Activated CD4-positive, alpha-beta T cell treated with anti-CD3 and anti-CD28 coated beads, Interleukin-2, amount 50 U/mL, for 48 hours (primary cell): ENCODE measurements at places on chromosomes 3 and 15.

DNA sequence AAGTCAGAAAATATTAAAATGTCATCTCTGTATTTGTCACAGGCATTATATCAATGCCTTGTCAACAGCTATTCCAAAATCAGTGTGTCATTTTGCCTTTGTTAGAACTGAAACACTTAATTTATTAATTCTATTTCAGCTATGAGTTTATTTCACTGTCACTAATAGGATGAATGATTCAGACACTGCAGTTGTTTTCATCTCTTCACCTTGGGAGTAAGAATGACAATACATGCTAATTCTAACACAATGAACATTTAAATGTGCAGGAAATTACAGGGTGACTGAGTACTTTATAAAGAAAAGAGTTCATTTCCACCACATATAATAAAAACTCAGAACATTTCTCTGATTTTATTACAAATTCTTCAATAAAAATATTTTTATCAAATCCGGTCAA, 109.7 kb downstream of the P2RY1 start:
- no peak for DNase-seq

DNA sequence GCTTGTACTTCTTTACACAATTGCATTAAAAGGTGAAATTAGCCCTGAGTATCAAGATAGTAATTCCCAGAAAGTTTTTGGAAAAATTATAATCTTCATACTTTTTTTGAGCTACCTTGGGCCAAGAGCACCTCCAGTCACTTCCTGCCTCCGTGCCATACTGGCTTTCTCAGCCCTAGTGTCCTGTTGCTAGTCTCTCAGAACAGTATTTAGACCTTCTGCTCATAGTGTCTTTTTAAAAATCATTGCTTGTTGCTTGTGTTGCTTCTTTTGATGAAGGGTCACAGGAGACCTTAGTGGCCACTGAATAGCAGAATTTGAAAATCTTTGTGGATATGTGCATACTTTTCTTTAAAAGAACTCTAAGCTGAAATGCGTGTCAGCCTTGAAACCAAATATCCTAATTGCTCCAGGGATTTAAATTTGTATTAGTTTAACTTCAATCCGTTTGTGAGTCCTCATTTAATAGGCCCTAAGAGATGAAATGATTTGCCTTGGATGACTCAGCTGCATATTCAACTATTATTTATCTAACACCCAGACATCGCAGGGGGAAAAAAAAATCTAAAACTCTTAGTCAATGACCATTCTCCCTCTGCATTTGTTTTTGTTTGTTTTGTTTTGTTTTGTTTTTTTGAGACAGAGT, 29.1 kb upstream of the LXN start:
- DNase-seq = no peak

DNA sequence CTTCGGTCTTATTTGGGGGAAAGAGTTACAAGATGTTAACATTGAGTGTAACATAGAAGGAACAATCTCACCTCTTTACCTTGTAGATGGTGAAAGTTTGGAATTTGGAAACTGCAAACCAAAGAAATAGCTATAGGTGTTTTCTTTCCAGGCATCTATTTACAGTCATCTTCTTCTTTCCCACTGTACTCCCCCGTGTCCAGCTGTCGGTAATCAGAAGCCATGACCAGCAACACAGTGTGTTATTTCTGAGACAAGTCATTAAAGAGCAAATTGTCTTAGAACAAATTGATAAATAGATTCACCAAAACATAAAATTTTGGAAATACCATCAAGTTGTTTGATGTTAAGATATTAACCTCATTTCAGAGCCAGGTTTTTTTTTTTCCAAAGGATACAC, 590.5 kb upstream of the NAALADL2 start:
- DNase-seq = no peak

- no peak for DNase-seq
Observed at GRCh38 chr3:124831628-124832199, 55.5 kb downstream of the ITGB5 start.

- DNase-seq = no peak
Observed at GRCh38 chr15:73403171-73403570, 34.4 kb upstream of the HCN4 start.

DNA sequence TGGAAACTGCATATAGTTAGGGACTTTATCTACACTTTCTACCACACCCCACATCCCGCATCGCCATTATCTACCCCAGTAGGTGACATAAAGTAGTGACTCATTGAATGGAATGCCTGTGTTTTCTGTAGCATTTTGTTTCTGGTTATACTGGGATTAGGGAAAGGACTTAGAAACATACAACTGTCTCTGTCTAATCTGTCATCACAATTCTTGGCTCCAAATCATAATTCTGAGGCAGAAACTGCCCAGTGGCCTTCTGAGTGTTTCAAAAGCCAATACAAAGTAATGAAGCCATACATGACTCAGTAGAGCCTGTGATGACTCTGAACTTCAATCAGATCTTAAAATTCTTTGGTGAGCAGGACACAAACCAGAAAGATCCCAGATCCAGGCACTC, 115.7 kb upstream of the CHRM5 start:
- DNase-seq = no peak

DNA sequence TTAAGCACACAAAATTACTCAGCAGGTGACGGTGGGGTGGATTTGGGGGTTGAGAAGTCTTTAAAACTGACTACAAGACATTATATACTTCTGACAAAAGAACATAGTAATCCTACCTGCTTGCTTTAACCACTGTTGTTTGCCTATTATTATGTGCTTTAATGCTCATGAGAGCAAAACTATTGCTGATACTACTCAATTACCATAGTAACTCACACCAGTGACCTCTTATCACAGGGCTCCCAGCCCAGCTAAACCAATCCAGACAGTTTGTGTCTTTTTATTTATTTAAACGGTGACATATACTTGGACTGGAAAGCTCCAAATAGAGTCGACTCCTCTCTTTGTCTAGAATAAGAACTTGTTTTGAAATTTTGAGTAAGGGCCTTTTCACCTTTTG, 42.8 kb upstream of the FEZF2 start:
- DNase-seq = no peak

GRCh38 chr3:101043687-101044078, 50.5 kb upstream of the ABI3BP start:
- DNase-seq = no peak

DNA sequence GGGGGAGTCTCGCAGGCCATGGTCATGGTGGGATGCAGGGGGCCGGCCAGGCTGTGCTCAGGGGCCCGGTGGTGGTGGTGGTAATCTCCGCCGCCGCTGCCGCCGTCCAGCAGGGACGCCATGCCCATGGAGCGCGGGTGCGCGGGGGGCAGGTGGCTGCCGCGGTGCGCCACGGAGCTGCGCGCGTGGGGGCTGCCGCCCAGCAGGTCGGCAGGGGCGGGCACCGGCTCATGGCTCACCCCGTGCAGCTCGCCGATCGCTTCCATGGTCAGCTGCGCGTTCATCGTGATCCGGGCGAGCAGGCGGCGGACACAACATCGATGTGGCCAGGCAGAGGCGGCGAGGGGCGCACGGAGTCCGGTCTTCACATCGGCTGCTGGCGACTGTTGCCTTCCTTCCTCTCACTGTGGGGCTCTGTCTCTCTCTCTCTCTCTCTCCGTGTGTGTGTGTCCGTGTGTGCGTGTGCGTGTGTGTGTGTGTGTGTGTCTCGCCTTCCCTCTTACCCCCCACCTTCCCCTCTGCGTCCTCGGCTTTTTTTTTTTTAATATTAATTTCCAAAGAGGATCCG, 451 bp downstream of the ONECUT1 start:
- no peak for DNase-seq

DNA sequence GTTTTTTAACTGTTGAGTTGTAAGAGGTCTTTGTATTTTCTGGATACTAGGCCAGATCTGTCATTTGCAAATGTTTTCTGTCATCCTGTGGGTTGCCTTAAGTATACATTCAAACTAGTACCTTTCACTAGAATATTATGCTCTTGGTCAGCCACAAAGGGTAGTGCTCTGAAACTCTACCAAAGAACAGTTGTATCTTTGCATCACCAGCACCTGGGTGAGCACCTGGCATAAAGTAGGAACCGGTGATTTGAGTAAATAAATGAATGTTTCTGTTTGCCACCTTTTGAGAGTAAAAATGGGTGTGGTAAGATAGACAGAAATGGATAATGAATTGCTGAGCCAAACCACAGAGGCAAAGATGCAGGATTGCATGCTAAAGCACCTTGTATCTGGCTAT, 98.7 kb downstream of the SLCO3A1 start:
- no peak for DNase-seq

GRCh38 chr15:75025548-75026260, 2.3 kb downstream of the PPCDC start:
- DNase-seq = no peak

- DNase-seq = no peak
Observed at GRCh38 chr3:23548706-23549105, 257.0 kb upstream of the UBE2E1 start.

DNA sequence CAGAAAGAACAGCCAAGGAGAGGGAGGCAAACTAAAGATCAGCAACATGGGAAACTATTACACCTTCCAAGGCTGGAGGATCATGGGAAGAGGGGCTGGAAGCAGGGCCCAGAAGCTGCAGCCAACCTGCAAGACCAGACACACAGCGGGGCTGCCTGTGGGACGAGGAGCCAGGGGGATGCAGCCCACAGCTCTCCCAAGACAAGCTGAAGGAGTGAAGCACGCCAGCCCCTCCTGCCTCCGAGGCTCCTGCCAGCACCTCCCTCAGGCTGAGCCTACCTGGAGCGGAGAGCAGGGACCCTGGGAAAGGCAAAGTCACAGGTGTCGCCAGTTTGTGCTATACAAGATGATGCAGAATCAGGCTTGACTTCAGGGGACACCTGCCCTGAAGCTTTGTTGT, 133.3 kb downstream of the OSBPL10 start:
- no peak for DNase-seq

- peak; percentile 44 for DNase-seq
Observed at GRCh38 chr15:88834211-88834812, 31.1 kb downstream of the ACAN start.

DNA sequence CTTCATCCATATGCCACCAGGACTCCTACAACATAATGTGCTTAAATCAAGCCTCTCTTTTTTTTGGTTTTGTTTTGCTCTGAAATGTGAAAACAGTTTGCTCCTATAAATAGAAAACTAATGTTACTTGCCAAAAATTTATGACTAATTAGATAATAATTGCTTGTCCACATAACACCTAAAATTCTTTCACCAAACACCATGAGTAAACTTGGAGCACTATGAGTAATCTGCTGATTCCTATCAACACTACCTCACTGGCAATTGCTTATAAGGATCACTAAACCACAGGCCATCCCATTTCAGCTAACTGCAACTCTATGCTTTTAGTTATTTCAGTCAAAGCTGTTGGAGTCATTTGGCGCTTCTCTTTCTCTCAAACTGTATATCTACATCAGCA, 252.7 kb downstream of the EPHA3 start:
- DNase-seq = no peak

- no peak for DNase-seq
Observed at GRCh38 chr3:6644070-6644929, 216.6 kb upstream of the GRM7 start.

DNA sequence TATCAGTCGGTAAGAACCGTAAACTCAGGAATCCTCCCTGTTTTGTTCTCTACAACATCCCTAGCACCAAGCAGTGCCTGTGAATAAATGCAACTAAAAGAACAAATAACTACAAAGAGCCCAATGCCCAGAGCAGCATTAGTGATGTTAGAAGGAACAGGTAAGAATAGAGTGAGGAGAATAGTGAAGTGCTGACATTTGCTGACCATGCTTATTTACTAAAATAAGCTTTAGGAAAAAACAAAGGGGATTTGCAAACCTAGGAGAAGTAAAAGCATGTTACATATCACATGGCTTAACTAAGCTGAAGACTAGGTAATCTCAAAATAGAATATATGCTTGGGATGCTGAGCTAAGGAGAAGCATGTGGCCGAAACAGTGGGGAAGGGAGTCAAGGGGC, 186.1 kb upstream of the SLC2A2 start:
- DNase-seq = no peak

DNA sequence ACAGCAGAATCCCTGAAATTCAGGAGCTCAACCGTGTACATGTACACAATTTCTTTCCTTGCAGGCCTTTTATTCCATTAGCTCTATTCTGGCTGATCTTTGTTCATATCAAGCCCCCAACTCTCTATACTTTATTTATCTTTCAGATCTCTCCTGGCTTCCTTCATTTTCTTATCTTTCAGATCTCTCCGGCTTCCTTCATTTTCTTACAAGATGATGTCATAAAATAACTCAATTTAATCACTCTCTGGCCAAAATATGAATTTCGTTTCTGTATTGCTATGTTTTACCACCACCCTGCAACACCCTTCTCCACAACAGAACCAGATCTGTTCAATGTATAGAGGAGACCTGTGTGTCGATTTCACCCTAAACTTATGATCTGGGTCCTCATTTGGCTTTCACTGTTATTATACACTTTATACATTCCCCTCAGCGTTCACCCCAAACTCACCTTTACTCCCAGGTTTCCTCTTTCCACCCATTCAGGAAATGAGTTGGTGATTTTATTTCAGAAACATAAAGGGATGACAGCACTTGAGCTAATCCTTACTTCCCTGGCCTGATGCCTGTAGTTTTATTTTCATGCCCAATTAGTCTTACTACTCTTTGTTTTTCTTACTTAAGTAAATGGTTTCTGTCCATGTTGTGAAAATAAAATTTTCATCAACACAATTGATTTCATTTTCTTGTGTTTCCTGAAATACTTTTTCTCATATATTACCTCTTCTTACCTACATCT, 195.5 kb downstream of the BCHE start:
- no peak for DNase-seq

DNA sequence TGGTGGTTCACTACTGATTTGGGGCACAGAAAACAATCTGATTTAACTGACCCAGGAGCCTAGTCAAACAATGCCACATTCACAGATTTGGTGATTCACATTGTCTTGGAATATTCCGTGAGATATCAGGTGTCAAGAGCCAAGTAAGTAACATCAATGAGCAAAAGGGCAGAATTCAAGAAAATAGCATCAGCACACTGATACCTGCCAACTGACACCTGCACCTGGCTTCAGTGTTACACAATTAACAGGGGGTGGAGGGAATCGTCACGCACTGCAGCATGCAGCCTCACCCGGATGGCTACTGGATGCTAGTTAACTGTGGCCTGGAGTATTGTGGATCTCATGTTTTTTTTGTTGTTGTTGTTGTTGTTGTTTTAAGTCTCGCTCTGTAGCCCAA, 17.6 kb downstream of the CCNL1 start:
- no peak for DNase-seq

DNA sequence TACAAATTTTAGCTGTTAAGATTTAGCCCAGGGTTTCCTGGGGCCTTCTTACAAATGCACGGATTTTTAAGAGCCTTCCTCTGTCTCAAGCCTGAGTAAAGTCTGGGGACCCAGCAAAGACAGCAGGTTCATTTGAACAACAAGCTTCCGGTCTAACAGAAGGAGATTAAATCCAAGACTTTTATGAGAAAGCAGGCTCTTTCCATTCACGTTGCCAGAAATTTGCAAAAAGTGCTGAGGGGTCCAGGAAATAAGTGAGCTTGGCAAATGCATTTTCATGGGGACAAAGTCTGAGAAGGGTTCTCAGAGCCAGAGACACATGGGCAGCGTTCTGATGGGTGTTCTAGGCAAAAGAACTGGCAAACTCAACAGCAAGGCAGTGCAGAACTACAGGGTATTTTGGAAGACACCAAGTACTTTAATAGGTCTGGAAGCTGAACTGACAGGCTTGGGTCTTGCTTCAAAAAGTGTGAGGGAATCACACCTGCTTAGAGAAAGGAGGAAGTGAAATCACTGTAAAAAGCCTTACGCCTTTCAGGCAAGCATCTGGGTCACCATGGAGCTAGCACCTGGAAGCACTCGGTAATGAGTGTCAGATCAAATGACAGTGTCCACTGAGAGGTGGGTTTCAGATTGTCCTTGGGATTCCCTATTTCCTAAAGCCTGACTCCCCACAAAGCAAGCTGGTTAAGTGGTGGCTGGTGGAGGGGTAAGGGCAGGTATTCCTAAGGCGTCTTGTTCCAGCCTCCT, 115.8 kb upstream of the ARHGEF3 start:
- DNase-seq = no peak
